ENCODE measurements at places on chromosomes 2 and 18.
A peak's percentile ranks its signal among the peaks of the same experiment; 100 is the strongest.

GRCh38 chr18:58163004-58163590, 119.1 kb downstream of the NEDD4L start:
- DNase-seq = no peak

DNA sequence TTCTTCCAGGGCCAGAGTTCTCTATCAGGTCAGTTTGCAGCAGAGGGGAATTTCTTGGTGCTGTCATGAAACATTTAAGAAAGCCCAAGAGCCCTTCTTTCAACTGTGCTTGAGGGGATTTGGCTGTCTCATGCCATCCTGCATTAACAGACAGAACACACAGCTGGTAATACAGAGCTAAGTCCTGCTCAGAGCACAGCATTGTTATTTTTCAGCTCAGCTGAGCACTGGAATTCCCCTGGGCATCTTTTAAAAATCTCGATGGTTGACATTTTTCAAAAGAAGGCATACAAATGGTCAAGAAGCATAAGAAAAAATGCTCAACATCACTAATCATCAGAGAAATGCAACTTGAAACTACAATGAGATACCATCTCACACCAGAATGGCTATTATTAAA, 14.9 kb upstream of the IL1R2 start:
- no peak for DNase-seq

GRCh38 chr18:47118981-47119380, 31.3 kb downstream of the HDHD2 start:
- DNase-seq = no peak

DNA sequence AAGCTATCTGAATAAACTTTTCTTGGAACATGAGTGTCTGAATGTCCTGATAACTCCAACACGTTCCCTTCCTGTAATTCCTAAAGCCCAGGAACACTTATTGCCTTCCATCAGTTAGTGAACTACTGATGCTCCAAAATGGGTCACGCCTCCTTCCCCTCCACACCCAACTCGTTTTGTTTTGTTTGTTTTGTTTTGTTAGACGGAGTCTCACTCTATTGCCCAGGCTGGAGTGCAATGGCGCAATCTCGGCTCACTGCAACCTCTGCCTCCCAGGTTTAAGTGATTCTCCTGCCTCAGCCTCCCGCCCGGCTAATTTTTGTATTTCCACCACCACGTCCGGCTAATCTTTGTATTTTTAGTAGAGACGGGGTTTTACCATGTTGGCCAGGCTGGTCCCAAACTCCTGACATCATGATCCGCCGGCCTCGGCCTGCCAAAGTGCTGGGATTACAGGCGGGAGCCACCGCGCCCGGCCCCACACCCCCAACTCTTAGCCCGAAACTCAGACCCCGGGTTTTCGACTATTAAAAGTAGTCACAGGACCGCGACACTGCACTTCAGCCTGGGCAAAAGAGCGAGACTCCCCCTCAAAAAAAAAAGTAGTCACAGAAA, 774 bp downstream of the IER3IP1 start:
- no peak for DNase-seq

DNA sequence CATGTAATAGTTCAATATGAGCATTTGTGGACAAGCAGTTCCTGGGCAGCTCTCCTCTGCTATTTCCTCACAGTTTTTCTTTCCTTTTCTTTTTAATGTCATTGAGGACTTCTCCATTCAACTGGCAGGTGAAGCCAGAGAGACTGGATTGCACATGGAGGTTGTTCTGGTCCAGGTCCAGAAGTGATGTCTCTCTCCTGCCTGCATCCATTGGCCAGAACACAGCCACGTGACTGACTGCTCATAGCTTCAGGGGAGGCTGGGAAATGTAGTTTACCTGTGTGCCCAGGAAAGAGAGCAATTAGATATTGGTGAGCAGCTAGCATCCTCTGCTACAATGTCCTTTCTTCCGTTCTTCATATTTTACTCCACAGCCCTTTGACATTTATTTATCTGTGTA, 20.2 kb upstream of the ADAM23 start:
- no peak for DNase-seq

GRCh38 chr2:233461481-233461891, 105.1 kb downstream of the USP40 start:
- DNase-seq = no peak

DNA sequence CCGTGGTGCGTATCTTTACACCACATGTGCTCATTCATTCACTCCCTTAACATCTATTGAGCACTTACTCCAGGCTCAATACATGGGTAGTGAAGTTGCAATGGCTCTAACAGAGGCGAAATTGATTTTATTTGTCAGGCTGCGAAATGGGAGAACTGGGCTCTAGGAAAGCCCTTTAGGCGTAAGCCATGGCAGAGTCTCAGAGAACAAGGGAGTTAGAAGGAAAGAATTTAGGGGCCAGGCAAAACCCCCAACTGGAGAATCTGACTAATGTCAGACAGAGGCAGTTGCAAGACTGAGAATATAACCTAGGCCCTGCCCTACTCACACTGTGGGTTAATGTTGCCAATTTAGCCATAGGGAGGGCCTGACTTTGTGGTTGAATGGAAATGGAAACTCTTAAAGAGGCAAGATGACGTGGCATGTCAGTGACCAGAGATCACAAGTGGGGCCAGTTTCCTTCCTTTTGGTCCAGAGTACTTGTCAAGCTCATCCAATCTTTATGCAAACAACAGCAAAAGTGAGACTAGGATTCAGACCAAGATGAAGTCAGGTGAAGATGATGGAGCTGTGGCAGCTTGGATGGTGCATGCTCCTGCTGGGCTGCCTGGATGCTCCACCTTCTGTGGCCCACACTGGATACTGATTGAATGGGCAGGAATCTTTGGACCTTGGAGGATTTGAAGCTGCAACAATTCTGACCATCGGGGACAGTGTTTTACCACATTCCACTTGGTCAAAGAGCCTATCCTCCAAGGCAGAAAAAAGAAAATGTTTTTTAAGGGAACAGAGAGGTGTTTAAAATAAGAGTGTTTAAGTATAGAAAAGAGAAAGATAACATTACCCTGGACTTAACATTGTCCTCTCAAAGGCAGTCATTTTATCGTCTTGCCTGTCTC, 92.2 kb downstream of the CAPN13 start:
- DNase-seq = no peak

- DNase-seq = no peak
Measured at GRCh38 chr2:6650311-6650710, 215.4 kb downstream of the CMPK2 start.

- no peak for DNase-seq
Measured at GRCh38 chr2:15365411-15365810, 195.7 kb downstream of the NBAS start.

DNA sequence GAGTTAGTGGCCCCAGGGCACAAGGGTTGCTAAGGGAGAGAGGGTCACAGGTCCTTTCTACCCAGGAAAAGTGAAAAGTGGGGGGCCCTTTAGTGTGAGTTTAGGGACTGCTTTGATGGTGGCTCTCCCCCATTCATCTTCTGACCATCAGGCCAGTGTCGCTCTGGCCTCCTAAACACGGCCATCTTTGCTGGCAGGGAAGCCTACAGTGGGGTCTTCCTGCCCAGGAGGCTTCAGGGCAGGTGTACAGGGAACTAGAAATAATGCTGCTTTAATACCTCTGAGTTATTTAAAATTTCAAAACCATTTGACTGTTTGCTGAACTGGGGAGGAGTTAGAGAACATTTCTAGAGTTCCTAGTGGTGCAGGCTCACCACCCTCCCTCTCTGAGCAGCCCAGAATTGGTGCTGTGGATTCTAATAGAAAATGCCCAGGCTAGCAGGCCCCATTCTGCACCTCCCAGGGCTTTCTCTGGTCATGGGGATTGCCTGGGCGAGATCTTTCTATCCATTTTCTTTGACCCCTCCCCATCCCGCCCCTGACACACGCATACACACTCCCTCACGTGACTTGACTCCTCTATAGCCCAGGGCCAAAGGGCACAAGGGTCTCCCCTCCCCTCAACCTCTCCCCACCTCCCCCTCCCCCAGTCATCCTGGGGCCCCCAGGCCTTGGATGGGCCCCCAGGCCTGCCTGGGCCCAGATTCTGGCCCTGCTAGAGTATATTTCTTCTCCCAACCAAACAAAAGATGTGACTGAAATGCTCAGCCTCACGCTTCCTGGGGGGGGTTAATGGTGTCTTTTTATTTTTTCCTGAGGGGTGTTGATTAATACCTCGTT, 3.1 kb downstream of the PKDCC start:
- DNase-seq = no peak

GRCh38 chr2:186713691-186714090, 19.8 kb downstream of the FAM171B start:
- DNase-seq = no peak

DNA sequence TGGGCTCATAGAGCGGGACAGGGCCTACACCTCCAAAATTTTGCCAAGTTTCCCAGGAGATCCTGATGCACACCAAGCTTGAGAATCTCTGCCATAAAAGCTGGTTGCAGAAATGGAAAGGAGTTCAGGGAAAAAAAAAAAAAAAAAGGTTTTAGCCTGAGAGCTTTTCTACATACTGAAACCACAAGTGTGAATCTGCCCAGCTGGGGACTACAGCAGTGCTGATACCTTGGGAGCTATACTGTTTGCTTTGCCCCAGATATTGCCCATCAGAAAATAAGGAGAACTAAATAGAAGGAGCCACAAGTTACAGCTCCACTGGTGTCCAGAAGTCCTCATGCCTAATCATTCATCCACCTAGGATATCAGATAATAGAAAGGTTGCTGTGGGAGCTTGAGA, 38.4 kb upstream of the NCKAP5 start:
- no peak for DNase-seq

DNA sequence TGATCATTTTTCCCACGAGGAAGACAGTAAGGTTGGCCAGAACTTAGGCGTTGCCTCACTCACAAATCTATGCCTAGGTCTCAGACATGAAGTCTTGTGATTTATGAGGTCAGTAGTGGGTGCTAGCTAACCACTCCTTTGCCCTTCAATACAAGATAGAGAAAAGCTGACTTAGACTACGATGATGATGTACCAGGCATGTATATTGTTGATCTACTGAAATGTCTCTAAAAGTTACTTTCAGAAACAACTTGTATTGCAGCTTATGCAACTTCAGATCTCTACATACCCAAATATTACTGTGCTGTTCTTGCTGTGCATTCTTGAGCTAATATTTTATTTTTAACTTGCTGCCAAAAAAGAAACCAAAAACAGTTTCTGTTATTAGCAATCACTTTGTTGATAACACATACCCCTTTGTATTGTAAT, 30.6 kb downstream of the MAPRE2 start:
- no peak for DNase-seq

DNA sequence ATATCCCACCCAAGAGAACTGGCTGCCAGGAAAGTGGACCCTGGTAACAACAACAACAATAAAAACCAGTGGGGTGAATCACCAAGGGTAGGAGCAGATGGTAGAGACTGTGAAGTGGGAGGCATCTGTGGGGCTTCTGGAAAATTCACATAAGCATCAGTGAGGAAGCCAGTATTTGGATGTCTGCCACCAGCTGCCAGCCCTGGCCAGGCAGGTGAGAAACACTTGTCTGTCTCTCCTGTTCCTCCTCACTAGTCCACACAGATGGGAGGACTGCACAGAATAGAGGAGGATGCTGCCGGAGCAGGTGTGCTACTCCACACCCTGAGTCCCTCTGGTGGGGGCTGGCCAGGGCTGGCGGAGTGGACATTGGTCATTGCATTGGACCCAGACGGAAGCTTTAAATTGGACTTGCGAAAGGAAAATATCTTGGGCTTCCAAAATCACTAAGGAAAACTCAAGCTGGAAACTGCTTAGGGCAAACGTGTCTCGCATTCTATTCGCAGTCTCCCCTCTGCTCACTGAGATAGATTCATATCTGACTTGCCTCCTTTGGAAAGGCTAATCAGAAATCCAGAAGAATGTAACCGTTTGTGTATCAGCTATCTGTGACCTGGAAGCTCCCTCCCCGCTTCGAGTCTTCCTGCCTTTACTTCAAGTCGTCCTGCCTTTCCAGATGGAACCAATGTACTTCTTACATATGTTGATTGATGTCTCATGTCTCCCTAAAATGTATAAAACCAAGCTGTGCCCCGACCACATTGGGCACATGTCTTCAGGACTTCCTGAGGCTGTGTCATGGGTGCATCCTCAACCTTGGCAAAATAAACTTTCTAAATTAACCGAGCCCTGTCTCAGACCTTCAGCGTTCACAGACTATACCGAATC, 69.1 kb downstream of the NAB1 start:
- DNase-seq = no peak

DNA sequence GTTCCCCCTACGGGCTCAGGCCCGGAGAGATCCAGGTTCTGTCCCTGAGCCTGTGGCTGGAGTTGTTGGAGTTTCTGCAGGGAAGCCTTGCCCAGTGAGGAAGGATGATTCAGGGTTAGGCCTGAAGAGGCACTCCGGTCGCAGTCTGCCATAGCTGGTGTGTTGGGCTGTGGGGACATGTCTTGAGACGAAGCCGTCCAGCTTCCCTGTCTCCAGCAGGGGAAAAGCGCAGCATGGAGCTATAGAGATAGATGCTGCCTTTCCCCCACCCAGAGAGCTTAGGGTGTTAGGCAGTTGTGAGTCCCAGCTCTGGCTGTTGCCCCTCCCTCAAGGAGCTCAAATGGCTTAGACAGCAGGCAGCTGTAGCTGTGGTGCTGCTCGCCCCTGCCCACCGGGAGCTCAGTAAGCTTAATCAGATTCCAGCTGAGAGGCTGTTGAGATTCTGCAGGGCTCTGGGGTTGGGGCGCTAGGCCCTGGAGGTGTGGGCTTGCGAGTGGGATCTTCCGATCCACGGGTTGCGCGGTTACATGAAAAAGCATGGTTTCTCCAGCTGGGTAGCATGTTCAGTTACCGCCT, 103.9 kb downstream of the PMAIP1 start:
- no peak for DNase-seq

- no peak for DNase-seq
Measured at GRCh38 chr18:12860530-12860929, 23.5 kb downstream of the PTPN2 start.

- DNase-seq = no peak
Measured at GRCh38 chr2:80548469-80548868, 243.9 kb upstream of the LRRTM1 start.

DNA sequence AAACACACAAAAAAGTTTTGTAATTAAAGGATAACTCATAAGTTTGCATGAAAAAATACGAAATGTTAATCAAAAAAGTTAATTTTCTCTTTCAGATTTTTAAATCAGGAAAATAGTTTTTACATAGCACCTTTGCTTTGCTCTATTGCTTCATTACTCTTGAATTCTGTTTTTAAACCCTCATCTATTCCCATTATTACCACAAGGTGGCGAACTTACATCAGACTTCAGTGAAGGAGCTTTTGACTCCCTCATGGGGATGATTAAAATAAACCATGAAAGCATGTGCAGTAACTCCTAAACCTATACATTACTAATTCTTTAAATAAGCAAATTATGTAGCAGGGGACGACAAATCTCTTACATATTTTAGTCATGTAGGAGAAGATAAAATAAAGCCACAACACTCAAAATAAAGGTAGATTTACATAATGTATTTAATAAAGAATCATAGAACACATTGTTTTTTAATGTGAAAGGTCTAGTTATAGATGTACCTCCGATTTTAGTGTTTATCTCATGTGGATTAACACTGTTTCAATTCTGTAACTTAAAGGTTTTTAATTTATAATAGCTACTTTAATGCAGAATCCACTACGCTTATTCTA, 105.2 kb downstream of the NETO1 start:
- peak; percentile 7 for DNase-seq

- peak; percentile 61 for DNase-seq
Measured at GRCh38 chr2:217247476-217247875, 387.6 kb upstream of the TNP1 start.
